Esophagus squamous epithelium (tissue), 5 donors: ENCODE measurements at places on chromosomes 2 and 18.

GRCh38 chr2:166293984-166294383 is 81.8 kb downstream of the SCN9A start:
- DNase-seq, result no peak

GRCh38 chr18:31192086-31192776 is 29.6 kb upstream of the DSC1 start:
- no peak for DNase-seq

DNA sequence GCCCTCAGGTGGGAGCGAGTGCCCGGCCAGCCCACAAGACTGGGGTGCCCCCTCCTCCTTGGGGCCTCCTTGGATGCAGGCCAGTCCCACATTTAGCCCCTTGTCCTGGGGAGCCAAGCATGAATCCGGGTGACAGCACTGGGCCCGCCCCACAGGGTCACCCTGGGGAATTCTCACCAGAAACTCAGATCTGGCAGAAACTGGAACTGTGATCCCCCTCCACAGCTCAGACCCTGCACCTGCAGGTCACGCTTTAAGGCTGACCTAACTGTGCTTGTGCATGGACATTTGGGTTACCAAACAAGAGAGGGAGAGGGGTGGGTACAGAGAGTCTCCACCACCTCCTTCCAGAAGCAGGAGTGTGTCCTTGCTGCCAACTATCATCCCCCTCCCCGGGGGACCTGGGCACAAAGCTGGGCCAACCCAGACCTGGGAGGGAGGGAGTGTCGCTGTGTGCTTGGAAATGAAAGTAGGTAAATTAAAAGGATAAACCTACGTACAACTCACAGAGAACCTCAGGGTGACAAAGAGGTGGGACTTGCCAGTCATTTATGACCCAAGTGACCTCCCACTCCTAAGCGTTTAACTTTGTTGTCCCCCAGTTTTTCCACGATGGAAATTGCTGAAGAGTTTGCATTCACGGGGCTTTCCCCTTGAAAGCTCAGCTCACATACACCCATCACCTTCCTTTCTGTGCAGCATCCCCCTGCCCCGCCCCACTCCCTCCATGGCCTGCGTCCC is 9.1 kb downstream of the ITM2C start:
- DNase-seq, result no peak

GRCh38 chr2:55901322-55901721 is 22.3 kb downstream of the EFEMP1 start:
- DNase-seq, result no peak

DNA sequence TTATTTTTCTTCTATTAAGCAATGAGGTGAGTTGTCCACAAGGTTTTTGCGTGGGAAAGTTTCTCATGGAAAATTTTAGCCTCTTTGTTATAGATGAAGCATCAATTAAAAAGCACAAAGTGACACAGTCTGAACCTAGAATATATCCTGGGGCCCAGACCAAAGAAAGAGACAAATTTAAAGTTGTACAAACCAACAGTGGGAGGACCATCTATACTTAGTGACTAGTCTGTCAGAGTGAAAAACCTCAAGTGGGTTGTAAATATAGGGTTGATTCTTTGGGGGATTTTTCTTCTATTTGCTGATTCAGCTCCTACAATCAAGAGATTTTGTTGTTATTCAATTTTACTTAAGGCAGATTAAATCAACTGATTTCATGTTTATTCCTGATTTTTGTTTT is 256.2 kb downstream of the SATB2 start:
- DNase-seq, result no peak

- no peak for DNase-seq
These were observed 150.8 kb downstream of the PXDN start for GRCh38 chr2:1593371-1594122.

- DNase-seq, result no peak
These were observed 105.4 kb upstream of the MAP4K3 start for GRCh38 chr2:39542523-39542922.

- DNase-seq, result no peak
These were observed 12.0 kb upstream of the GALNT14 start for GRCh38 chr2:31150120-31150670.
